ENCODE measurements at places on chromosomes 16 and 17.

DNA sequence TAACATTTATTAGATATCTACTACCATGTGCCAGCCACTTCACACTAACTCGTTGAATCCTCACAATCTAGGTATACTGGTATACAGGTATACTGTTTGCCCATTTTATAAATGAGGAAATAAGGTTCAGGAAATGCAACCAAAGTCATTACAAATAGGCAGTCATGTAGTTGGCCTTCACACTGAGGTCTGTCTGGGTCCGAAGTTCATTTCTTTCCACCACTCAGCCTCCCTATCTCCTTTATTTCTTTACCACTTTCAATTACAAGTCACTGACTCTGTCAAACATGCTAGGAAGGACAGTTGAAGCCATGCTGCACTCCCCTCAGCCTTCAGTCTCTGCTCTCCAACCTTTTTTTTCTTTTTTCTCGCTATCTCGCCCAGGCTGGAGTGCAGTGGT lies 20.7 kb upstream of the SIAH1 start:
- no peak for DNase-seq

- peak; percentile 68 for DNase-seq
These were observed 1.1 kb downstream of the RPRML start for GRCh38 chr17:46977750-46978488.

- no peak for DNase-seq
These were observed 18.7 kb upstream of the BEAN1 start for GRCh38 chr16:66408163-66409048.

GRCh38 chr16:10181196-10182162 lies 749 bp downstream of the GRIN2A start:
- peak; percentile 87 for DNase-seq

- DNase-seq = no peak
These were observed 9.9 kb downstream of the CRYM start for GRCh38 chr16:21268236-21268635.

GRCh38 chr16:5001571-5001970 lies 32.2 kb downstream of the NAGPA start:
- DNase-seq = no peak

DNA sequence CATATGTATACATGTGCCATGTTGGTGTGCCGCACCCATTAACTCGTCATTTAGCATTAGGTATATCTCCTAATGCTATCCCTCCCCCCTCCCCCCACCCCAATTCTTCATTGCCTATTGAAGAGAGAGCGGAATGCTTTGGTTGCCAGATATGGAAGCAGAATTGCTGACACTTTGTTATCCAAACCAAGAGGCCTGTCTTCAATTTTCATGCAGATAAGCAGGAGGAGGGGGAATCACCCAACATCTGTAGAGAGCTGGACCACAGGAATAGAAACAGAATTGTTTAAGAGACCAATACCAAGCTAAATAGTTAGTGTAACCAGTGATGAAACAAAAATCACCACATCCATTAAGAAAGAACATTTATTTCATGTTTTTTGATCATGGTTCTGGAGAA lies 7.1 kb downstream of the ASPA start:
- no peak for DNase-seq

DNA sequence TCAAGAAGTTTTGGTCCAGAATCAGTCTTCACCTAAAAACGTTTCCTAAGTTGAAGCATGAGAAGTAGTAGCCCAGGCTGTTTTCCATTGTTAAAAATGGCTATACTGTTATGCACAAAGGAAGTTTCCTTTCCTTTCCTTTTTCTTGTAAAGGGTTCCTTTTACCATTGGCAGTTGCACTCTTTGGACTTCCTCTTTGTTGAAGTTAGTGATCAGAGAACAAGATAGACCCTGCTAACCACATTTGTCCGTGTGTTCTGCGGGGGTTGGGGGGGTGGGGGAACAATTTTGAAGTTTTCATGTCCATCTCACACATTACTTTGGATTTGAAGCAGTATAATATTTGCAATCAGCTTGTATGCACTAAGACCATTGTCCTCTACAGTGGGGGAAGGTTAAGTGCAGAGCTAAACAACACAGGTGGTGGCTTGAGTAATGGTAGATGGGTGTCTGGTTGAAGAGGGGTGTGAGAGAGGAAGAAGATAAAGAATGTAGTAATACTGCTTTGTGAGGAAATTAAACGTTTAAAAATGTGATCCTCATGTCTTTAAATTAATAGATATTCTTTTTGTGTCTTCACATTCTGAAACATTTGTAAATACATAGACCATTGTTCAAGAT lies 1.4 kb downstream of the LPCAT2 start:
- no peak for DNase-seq

All from D341Med (cell line).